Right hindlimb (tissue), 1 donor: ENCODE measurements at places on chromosomes 11 and 22.
A peak's percentile ranks its signal among the peaks of the same experiment; 100 is the strongest.

DNA sequence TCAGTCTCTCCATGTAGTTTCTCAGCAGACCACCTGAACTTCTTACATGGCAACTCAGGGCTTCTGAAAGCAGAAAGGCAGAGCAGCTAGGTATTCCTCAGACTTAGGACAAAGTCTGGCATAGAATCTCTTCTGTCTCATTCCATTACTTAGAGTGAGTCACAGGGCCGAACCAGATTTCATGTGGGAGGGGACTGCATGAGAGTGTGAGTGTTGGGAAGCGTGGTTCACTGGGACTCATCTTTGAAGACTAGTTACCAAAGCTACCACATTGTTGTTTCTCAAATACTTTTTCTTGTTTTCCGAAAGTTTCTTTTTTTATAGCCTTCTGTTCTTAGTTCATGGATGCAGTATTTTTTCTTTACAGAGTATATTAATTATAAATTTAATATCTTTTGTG is 36.1 kb upstream of the SCN3B start:
- DNase-seq, result no peak

- DNase-seq, result no peak
Observed at GRCh38 chr11:5210376-5210885, 9.9 kb upstream of the OR51V1 start.

- DNase-seq, result no peak
Observed at GRCh38 chr11:57299150-57299737, 25.5 kb downstream of the TNKS1BP1 start.

DNA sequence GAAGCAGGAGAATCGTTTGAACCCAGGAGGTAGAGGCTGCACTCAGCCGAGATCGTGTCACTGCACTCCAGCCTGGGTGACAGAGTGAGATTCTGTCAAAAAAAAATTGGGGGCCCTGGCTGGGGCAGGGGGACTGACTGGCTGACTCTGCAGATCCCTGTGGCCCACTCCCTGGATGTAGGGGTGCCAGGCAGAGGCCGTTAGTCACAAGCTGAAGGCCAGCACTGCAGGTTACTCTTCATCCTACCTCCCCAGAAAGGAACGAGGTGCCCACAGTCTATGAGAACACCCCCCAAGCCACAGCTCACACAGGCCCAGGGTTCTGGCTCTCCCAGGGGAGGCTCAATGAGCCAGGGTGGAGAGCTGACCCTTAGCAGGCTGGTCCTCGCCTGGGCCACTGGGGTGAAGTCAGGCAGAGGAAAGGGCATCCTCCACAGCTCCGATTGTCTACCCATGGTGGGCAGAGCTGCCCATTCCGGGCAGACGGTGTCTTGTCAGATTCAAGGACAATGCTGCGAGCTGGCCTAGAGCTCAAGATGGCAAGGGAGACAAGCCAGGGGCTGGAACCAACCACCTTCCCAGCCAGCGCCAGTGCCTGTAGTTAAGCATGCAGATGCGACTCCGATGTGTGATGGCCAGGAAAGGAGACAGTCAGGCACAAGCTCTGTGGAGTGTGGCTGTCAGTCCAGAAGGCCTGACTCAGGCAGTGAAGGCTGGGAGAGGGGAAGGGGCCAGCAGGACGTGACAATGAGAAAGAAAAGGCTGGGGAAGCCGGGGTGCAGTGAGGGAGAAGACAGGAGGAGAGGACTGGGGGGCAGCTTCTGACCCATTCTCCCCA is 12.4 kb downstream of the C11orf24 start:
- no peak for DNase-seq

- peak; percentile 26 for DNase-seq
Observed at GRCh38 chr11:128341280-128342248, 245.8 kb downstream of the ETS1 start.

GRCh38 chr11:103633068-103633788 is 403.2 kb upstream of the DDI1 start:
- DNase-seq, result no peak

DNA sequence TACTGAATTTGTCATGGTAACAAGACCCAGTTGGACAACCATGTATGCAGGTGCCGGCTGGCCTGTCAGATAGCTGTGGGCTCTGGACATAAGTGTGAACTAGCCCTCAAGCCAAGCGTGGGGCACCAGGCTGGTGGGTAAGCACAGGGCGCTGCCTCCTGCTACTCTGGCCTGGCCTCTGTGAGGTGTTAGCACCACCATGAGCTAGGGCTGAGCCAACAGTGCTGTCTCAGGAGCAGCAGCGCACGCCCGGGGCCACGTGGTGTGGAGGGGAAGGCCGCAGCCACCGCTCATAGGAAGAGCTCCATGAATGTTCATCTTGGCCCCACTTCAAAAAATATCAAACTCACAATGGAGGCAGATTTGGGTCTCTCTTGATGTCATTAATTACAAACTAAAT is 35.3 kb upstream of the GNB1L start:
- DNase-seq, result peak; percentile 11

DNA sequence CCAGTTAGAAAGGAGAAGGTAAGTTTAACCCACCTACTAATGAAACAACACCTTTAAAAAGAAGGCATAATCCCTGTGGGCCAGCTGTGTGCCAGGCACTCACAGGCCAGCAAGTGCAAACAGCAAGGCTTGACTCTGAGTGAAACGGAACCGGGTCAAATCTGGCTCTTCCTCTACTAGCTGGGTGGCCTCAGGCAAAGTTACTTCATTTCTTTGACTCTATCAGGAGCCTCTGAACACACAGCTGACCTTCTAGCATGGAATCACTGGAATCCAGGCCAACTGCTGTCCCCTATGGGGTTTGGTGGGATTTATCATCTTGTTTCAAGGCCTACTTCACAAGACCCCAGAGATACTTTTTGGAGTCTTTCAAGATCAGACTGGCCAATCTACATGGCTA is 3.3 kb downstream of the RAB38 start:
- DNase-seq, result no peak

DNA sequence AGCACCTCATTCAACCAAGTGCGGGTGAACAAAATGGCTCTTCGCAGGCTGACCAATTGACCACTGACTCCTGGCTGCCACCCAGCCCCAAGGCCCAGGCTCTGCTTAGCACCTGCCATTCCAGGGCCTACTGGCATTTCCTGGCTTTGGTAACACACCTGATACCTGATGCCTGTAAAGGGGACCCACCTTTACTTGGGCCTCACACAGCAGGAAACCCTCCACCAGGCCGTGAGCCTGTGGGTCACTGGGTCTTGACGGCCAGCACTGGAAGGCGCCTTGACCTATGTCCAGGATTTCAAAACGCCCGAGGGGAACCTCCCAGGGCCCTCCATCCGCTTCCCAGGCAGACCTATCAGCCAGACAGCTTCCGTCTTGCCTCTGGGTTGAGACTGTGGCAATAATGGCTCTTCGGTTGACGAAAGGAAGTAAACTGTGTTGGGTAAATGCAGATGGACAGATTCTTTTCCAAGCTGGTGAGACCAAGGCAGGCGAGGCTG is 16.8 kb upstream of the TMEM184B start:
- no peak for DNase-seq
